ENCODE measurements at places on chromosomes 7 and 10.

GRCh38 chr10:131636116-131636515 is 264.7 kb upstream of the PPP2R2D start:
- DNase-seq, result no peak

- no peak for DNase-seq
These were observed 8.9 kb downstream of the COL17A1 start for GRCh38 chr10:104076743-104077160.

DNA sequence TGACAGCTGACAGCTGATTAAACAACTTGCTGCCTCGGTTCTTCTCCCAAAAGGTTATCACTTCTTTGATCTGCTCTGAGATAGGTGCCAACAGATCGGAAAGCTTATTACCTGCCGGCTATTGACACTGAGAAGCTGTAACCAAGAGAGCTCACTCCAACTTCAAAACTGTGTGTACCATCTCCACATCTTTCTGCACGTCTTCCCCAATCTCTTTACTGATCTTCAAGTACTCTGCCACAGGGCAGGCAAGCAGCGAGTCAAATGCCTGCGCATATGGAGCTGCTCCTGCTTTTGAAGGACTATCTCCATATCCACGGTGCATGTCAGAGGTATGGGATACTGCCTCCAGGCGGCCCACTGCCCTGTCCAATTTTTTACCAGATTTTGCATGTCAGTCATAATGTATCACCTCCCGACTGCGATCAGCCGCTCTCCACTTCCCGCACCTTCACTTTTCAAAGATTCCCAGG is 352 bp upstream of the ZNF485 start:
- no peak for DNase-seq

GRCh38 chr7:123797673-123798531 is 47.1 kb upstream of the HYAL4 start:
- DNase-seq, result peak; percentile 78

GRCh38 chr10:46323176-46323575 is 36.4 kb downstream of the ANTXRL start:
- DNase-seq, result no peak

- DNase-seq, result no peak
These were observed 29.3 kb upstream of the C10orf53 start for GRCh38 chr10:49649936-49650723.

DNA sequence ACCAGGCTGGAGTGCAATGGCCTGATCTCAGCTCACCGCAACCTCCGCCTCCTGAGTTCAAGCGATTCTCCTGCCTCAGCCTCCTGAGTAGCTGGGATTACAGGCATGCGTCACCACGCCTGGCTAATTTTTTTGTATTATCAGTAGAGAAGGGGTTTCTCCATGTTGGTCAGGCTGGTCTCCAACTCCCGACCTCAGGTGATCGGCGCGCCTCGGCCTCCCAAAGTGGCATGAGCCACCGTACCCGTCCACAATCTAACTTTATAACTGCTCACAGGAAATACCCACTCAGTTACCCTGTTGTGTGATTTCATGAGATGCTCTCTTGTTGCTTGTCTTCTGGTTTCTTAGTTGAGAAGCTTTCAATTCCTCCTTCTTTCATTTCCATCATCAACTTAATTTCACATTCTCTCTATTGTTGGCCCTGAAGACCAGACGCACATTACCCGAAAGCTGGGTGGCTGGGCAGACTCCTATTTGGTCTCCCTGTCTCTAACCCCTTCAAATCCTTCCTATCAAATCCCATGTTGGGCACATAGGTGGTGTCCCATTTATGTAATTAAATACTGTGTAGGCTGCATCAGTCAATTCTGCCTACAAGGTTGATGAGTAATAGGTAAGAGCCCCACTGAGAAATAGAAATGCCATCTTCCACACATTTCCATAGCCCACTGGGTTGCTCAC is 1.1 kb upstream of the GSTO2 start:
- DNase-seq, result no peak

GRCh38 chr10:43160921-43161255 is 22.6 kb downstream of the CSGALNACT2 start:
- DNase-seq, result no peak

DNA sequence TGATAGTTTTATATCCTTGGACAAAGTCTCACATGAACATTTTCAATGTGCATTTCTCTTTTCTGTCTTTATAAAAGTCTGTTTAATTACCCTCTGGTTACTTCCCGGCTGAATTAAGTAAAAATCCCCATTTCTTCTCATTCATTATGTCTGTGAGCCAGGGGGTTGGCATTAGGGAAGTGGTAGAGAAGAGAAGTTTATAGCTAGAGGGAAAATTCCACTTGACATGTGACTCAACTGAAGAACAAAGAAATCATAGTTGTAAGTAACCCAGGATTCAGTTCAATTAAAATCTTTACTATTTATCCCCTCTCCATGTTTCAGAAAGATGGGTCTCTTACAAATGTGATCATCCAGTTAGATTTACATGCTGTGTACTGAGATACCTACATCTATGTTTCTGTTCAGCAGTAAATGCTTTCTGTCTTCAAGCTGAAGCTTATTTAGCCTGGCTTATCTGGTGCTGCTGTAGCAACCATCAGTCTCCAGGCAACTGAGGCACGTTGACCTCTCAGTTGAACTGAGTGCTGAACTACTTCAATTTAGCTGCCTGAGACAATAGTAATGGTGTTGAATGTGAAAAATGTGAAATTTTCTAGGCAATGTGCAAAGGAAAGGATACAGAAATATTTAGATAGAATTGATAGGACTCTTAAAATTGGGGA is 181.6 kb downstream of the MLLT10 start:
- DNase-seq, result no peak

DNA sequence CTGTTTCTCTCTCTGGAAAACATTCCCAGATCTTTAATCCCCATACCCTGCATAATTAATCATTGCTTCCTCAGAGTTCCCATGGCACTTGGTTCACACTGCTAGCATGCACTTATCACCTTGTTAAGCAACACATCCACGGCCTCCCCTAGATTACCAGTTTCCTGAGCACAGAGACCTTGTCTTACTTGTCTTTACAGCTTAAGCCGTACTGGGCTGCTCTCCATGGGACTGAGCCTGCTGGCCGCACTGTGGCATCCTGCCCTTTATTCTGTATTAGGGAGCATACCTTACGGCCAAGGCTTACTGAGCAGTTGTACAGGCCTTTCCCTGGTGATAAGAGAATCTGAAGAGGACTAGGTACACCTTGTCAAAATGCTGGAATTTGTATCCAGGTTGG is 190.2 kb downstream of the REEP3 start:
- no peak for DNase-seq

DNA sequence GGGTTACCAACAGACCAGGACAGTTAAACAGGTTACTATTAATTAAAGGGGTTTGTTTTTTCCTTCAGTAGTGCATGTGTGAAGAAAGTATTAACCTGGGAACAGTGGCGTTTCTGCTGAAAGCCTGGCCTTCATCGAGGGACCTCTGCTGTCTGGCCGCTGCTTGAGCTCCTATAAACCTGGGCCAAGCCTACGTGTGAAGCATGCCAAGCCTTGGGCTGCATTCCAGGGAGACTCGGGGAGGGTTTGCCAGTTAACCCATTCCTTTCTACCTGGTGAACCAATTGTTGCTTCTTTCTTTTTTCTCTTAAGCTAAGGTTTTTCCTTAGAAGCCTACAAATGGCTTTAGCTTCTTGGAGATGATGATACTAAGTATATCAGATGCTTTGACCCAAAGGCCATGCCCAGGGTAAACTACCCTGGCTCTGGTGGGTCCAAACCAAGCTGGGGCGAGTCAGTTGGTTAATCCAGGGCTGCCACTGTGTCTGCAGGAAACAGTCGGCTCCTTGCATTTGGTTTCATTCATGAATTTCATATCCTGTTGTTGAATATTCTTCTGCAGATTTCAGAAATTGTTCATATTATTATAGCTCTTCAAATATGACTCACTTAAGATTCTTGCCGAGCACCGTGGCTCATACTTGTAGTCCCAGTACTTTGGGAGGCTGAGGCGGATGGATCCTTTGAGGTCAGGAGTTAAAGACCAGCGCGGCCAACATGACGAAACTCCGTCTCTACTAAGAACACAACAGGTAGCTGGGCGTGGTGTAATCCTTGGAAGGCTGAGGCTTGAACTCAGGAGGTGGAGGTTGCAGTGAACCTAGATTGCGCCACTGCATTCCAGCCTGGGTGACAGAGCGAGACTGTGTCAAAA is 23.8 kb downstream of the PFKP start:
- DNase-seq, result peak; percentile 91

DNA sequence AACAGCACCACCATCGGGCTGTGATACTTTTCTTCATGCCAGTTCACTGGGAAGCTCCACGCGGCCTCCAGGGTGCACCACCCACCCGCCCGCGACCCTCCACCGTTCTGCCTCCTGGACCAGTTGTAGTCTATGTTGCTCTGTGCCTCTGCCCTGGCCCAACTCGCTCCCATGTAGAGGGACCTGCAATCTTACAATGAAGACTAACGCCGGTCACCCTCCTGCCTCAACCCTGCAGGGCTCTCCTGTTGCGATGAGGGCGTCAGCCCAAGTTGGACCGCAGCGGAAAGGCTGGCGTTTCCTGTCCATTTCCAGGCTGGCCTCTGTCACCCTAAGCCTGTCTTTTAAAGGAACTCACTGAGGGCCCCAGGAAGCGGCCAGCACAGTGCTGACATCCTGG is 34.9 kb downstream of the IL15RA start:
- no peak for DNase-seq

GRCh38 chr7:20466543-20467021 is 135.9 kb downstream of the ITGB8 start:
- DNase-seq, result no peak

DNA sequence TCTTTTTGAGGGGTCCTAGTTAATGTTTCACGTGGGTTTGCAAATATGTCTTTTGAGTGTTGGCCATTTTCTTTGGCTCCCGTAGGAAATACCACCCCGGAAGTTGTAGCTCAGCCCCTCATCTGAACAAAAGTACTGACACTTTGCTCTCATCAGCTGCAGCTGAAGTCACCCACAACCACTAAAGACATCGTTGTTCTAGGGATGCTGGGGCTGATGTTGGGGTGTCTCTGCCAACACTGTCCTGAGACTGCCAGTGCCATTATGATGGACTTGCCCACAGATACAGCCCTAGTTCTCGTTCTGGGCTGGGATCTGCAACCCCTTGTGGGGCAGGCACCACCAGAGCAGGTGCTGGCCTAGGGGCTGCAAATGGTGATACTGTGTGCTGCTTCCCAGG is 82.6 kb upstream of the ARHGAP21 start:
- no peak for DNase-seq
